Right lung (tissue), 10 donors: ENCODE measurements at places on chromosomes 11 and 22. TPM values are rescaled to one million over a fixed set of nuclear protein-coding genes. Genes with fewer than 3 reads are reported as not detected.

DNA sequence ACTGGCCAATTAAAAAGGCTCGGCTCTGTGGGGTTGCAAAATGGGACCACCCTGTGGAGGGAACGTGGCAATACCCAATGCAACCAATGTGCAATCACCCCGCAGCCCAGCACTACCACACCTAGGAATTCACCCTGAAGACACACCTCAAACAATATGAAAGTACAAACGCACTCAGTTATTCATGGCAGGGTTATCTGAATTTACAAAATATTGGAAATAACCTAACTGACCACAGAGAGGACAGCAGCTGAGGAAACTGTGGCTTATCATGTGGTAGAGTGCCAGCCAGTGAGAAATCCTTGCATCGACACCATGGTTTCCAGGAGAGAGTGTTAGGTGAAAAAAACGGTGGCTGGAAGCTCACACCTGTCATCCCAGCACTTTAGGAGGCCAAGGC lies 18.7 kb downstream of the ALG12 start:
- DNase-seq, result no peak

DNA sequence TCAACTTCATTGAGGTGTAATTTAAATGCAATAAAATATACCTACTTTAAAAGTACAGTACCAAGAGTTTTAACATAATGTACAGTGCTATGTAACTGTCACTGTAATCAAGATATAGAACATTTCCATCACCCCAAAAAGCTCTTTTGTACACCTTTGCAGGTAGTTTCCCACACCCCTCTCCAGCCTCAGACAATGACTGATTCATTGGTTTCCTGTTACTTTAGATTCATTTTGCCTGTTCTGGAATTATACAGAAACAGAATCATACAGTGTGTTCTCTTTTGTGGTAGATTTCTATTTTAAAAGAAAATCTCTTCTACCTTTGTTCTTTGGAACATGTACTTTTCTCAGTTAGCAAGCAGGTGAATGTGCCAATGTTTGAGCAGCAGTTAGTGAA lies 38.2 kb downstream of the SHISA8 start:
- DNase-seq, result no peak

Gene CD3D
- 1.0 TPM for polyA plus RNA-seq

Gene CARD16
- polyA plus RNA-seq, result 31.2 TPM

Gene RNH1
- polyA plus RNA-seq, result 130 TPM

- no peak for DNase-seq
Observed at GRCh38 chr11:69654001-69654659, 13.2 kb downstream of the CCND1 start.

GRCh38 chr22:28759861-28760560 lies 12.5 kb upstream of the CCDC117 start:
- no peak for DNase-seq

Gene PRDM11
- 18.9 TPM for polyA plus RNA-seq

GRCh38 chr22:29673361-29674066 lies 46.3 kb upstream of the CABP7 start:
- no peak for DNase-seq

DNA sequence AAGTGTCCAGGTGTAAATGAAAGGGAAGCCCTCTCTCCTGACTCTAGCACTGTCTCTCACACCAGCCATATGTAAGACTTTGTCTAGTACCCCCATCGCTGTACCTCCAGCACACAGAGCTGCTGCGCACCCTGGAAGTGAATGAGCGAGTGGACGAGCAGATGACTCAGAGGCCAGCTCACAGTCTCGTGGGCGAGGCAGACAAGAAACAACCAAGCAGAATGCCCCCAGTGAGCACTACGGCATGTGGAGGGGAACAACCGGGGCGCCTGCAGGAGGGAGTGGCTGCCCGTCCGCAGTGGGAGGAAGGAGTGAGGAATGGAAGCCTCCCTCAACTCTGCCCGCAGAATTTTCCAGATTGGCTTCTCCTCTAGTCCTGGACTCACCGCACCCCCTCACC lies 46.4 kb downstream of the MCM5 start:
- no peak for DNase-seq

- no peak for DNase-seq
Observed at GRCh38 chr11:69380921-69381581, 87.1 kb downstream of the MYEOV start.

DNA sequence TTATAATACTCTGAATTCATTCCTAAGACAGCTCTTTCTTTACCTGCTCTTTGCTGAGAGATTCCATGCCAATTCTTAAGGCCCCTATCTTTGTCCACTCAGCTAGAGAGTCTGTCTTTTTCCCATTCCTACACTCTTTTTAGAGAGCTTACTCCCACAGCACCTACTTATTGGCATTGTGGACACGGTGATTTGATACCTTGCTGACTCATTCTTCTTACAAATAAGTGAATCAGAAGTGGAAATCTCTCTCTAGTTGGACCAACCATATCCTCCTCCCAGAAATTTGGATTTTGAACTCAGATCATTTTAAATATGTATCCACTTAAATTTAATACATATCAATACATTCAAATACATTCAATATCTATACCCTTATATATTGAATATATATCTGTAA lies 32.5 kb upstream of the OR6M1 start:
- no peak for DNase-seq

- DNase-seq, result no peak
Observed at GRCh38 chr11:22456993-22457762, 119.0 kb downstream of the SLC17A6 start.

Gene ART1
- polyA plus RNA-seq, result not detected

DNA sequence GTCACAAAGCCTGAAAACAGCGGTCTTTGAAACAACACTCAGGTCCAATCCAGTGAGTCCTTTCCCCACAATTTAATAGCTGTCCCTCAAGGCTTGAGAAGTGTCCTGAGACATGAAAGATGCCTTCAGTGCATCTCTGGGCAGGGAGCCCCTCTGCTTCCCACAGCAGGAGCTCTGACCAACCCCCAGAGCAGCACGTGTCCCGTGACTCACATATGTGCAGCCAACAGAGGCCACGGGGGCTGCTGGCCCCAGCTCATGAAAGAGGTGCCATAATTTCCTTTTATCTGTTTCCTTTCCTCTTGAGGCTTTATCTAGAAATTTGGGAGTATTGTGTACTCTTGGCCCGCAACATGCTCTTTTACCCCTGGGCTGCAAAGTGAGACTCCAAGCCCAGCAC lies 33.2 kb upstream of the LMO1 start:
- DNase-seq, result no peak
